ENCODE measurements at places on chromosomes 4 and X.
A peak's percentile ranks its signal among the peaks of the same experiment; 100 is the strongest.

GRCh38 chr4:37873386-37873785 is 17.5 kb upstream of the TBC1D1 start:
- H3K36me3 ChIP-seq, result peaks cover 10% of the 10 kb centered on the region
- peaks cover 7% of the 10 kb centered on the region for H3K4me1 ChIP-seq
- H3K27ac ChIP-seq, result no peak overlapping the region
- H3K27me3 ChIP-seq, result no peaks in the 10 kb centered on the region
- no peak for DNase-seq

DNA sequence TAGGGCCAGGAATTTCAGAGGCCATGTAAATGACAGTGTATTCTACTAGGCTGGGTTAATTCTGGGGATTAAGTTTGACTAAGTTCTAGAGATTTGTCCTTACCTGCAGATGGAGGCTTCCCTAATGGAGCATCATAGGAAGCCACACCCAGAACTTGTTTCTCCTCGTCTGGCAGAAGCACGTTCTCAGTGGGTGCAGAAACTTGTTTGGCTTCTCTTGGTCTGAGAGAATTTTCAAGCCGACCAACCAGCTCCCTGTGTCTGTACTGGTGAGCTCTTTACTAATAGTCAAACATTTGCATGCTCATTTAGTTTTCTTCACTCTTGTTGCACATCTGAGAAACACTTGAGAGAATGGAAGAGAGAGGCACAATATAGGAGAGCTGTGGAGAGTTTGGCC is 907 bp upstream of the ATP10D start:
- no peaks in the 10 kb centered on the region for H3K36me3 ChIP-seq
- no peak for DNase-seq
- H3K27ac ChIP-seq, result peak overlapping the region; percentile 82
- H3K4me1 ChIP-seq, result no peaks in the 10 kb centered on the region
- no peaks in the 10 kb centered on the region for H3K27me3 ChIP-seq

GRCh38 chr4:48033825-48034413 is 17.3 kb downstream of the NIPAL1 start:
- no peak for DNase-seq
- H3K27me3 ChIP-seq, result no peaks in the 10 kb centered on the region
- no peaks in the 10 kb centered on the region for H3K36me3 ChIP-seq
- H3K4me1 ChIP-seq, result no peaks in the 10 kb centered on the region

GRCh38 chrX:150334100-150334499 is 29.0 kb upstream of the MAMLD1 start:
- no peaks in the 10 kb centered on the region for H3K27me3 ChIP-seq
- H3K36me3 ChIP-seq, result no peaks in the 10 kb centered on the region
- H3K27ac ChIP-seq, result no peak overlapping the region
- DNase-seq, result no peak
- H3K4me3 ChIP-seq, result no peak overlapping the region
- H3K4me1 ChIP-seq, result no peaks in the 10 kb centered on the region

DNA sequence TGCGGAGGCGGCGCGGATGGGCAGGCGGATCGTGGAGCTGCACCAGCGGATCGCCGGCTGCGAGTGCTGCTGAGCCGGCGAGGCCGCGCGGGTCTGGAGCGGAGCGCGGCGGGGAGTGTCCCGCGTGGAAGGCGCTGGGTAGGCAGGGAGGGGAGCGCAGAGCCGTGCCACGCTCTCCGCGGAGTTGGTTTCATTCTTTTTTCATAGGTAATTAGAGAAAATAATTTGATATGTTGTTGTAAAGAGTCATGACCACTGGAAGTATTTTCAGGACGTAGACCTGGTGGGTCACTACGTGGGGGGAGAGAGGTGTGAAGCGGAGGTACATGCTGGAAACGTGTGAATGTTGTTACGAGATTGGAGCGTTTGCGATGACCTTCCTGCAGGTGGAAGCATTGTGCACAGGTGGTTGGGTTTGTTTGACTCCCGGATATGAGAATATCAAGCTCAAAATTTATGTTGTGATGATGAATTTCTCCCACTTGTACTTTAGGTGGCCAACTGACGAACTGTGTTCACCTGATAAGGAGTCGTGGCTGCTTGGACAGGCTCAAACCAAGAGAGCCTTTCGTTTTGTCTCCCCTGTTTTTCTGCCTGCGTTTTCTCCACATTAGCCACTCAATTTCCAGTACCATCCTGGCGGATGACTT is 19.1 kb upstream of the S100P start:
- no peaks in the 10 kb centered on the region for H3K27me3 ChIP-seq
- DNase-seq, result peak; percentile 60
- peaks cover 33% of the 10 kb centered on the region for H3K4me1 ChIP-seq
- H3K4me3 ChIP-seq, result peak overlapping the region; percentile 92

DNA sequence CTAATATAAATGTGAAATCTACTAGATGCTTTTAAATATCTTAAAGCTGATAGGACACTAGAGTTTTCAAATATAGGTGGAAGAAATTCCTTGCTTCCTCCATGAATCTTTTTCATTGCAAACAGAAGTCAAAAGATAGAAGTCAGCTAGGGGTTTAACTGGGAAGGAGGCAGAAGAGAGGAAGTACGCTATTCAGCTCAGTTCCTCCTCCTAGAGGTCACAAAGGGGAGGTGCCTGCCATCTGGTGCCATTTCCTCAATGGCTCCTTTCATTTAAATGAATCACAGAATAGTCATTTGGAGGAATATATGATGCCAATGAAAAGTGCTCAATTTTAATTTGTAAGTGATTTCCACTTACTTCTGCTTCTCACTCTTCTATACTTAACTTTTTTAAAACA is 8.5 kb downstream of the COL25A1 start:
- no peaks in the 10 kb centered on the region for H3K36me3 ChIP-seq
- H3K27me3 ChIP-seq, result peaks cover 12% of the 10 kb centered on the region
- no peak overlapping the region for H3K4me3 ChIP-seq
- no peaks in the 10 kb centered on the region for H3K4me1 ChIP-seq
- H3K27ac ChIP-seq, result no peak overlapping the region
- no peak for DNase-seq

- H3K36me3 ChIP-seq, result no peaks in the 10 kb centered on the region
- H3K4me1 ChIP-seq, result no peaks in the 10 kb centered on the region
- DNase-seq, result no peak
- no peak overlapping the region for H3K4me3 ChIP-seq
- H3K27ac ChIP-seq, result no peak overlapping the region
- no peaks in the 10 kb centered on the region for H3K27me3 ChIP-seq
Observed at GRCh38 chr4:138445098-138445497, 202.9 kb upstream of the SLC7A11 start.

DNA sequence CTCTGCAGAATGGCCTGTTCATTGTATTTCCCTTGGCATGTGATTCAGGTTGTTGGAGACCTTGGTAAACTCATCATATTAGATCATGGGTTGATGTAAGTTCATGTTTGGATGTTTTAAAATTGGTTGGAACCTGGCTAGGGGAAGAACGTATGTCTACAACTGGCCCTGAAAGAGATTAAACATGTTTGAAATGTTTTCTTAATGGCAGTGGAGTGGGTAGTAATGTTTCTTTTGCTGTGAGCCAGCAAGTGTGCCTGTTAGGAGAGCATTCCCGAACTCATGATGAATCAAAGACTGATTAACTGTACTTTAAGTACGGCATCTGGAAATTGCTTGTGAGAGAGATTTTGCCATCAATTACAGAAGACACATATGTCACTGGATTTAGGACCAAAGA is 44.5 kb upstream of the SLC4A4 start:
- no peaks in the 10 kb centered on the region for H3K4me1 ChIP-seq
- no peak overlapping the region for H3K4me3 ChIP-seq
- H3K27me3 ChIP-seq, result no peaks in the 10 kb centered on the region
- peak overlapping the region; percentile 27 for H3K27ac ChIP-seq
- H3K36me3 ChIP-seq, result no peaks in the 10 kb centered on the region

- no peak for DNase-seq
- no peaks in the 10 kb centered on the region for H3K4me1 ChIP-seq
- no peaks in the 10 kb centered on the region for H3K36me3 ChIP-seq
- no peak overlapping the region for H3K4me3 ChIP-seq
- H3K27me3 ChIP-seq, result no peaks in the 10 kb centered on the region
Observed at GRCh38 chrX:141341743-141342142, 99.4 kb upstream of the SPANXC start.

DNA sequence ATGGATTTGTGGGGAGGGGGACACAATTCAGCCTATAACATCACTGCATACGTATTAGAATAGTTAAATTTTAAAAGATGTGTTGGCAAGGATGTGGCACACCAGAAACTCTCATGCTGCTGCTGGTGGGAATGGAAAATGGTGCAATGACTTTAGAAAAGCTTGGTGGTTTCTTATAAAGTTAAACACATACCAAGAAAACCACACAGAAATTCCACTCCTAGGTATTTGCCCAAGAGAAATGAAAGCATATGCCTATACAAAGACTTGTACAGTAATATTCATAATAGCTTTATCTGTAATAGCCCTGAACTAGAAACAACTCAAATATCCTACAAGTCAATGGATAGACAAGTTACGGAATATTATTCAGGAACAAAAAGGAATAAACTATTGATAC is 71.3 kb upstream of the PDHA1 start:
- H3K27ac ChIP-seq, result no peak overlapping the region
- H3K27me3 ChIP-seq, result no peaks in the 10 kb centered on the region
- no peaks in the 10 kb centered on the region for H3K36me3 ChIP-seq
- DNase-seq, result no peak
- H3K4me3 ChIP-seq, result no peak overlapping the region

GRCh38 chr4:186169333-186169944 is 21.9 kb upstream of the CYP4V2 start:
- H3K4me3 ChIP-seq, result no peak overlapping the region
- H3K27ac ChIP-seq, result no peak overlapping the region
- no peaks in the 10 kb centered on the region for H3K36me3 ChIP-seq

DNA sequence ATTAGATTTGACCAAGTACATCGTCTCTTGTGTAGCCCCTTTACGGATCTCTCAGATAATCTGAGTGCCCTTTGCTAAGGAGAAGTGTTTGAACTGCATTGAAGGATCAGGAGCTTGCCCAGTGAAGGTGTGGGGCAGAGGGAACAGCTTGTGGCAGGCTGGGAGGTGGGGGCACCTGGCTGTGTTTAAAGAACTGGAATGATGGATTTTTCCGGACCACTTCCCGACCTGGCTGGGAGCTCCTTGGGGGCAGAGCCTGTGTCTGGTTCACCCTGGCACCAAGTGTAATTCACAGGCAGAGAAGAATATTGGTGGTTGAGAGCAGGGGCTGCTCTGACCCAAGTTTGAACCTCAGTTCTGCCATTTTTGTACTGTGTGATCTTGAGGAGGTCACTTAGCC is 18.5 kb downstream of the TBC1D14 start:
- H3K4me1 ChIP-seq, result no peaks in the 10 kb centered on the region
- no peak overlapping the region for H3K4me3 ChIP-seq
- H3K36me3 ChIP-seq, result peaks cover 30% of the 10 kb centered on the region
- H3K27ac ChIP-seq, result no peak overlapping the region
- H3K27me3 ChIP-seq, result no peaks in the 10 kb centered on the region
- DNase-seq, result no peak

GRCh38 chr4:76029300-76029699 is 6.0 kb upstream of the CXCL10 start:
- H3K36me3 ChIP-seq, result no peaks in the 10 kb centered on the region
- no peaks in the 10 kb centered on the region for H3K27me3 ChIP-seq
- no peak for DNase-seq
- no peak overlapping the region for H3K27ac ChIP-seq
- H3K4me3 ChIP-seq, result no peak overlapping the region
- peaks cover 7% of the 10 kb centered on the region for H3K4me1 ChIP-seq

DNA sequence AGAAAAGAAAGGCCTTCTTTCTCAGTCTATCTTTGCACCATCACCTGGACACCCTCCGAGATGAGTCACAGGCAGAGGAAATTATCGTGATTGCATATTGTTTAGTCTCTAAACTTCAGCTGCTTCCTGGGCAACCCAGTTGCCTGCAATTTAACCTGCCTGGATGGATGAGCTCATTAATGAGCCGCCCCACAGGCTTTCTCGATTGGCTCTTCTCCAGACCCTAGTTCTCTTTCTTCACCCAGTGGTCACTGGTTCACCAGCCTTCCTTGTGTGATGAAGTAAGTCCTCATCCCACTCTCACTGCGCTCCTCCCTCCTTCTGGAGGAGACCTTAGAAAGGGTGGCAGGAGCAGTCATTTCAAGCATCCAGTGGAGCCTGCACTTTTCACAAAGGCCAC is 94.4 kb downstream of the SOWAHB start:
- H3K4me3 ChIP-seq, result no peak overlapping the region
- no peaks in the 10 kb centered on the region for H3K27me3 ChIP-seq
- H3K27ac ChIP-seq, result no peak overlapping the region
- no peak for DNase-seq

- H3K36me3 ChIP-seq, result no peaks in the 10 kb centered on the region
- no peak overlapping the region for H3K27ac ChIP-seq
- DNase-seq, result no peak
- H3K4me1 ChIP-seq, result no peaks in the 10 kb centered on the region
- no peak overlapping the region for H3K4me3 ChIP-seq
Observed at GRCh38 chr4:58732973-58733372, 1622.8 kb upstream of the IGFBP7 start.

- DNase-seq, result no peak
- no peaks in the 10 kb centered on the region for H3K36me3 ChIP-seq
- no peaks in the 10 kb centered on the region for H3K4me1 ChIP-seq
- no peak overlapping the region for H3K4me3 ChIP-seq
Observed at GRCh38 chr4:187103351-187103750, 379.7 kb upstream of the FAT1 start.

DNA sequence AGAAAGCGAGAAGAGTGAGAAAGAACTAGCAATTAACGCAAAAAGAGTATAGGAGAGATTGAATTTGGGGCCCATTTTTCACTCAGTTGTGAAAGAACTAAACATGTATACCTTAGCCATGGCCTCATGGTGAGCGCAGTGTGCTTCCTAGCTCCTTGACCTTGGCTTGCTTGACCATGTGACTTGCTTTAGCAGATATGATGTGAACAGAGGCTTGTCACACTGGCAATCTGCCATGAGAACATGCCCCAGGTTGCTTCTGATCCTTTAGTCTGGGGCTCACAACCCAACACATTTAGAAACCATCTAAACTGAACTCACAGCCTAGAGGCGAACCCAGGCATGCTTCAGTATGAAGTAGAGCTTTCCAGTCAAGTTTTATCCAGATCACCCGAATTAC is 260.1 kb upstream of the FTHL17 start:
- no peak overlapping the region for H3K27ac ChIP-seq
- no peaks in the 10 kb centered on the region for H3K36me3 ChIP-seq
- DNase-seq, result no peak
- H3K27me3 ChIP-seq, result no peaks in the 10 kb centered on the region
- H3K4me1 ChIP-seq, result no peaks in the 10 kb centered on the region
- no peak overlapping the region for H3K4me3 ChIP-seq

DNA sequence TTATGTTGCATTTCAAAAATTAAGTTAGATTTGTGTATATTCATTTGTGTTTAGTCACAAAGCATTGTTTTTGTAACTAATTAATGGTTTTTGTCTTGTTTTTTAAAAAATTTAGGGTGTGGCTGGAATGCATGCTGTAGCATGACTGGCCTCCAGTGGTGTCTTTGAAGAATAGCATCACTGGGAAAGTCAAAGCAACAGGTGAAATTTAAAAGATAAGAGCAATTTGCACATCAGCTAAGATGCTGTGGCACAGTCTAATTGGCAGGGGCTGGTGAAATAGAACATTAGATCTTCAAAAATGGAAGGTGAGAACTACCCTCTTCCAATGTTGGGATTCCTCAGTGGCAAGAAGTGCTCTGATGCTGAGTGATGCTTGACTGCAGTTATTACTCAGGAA is 45.3 kb downstream of the ANK2 start:
- no peak overlapping the region for H3K27ac ChIP-seq
- no peak for DNase-seq
- H3K4me3 ChIP-seq, result no peak overlapping the region
- no peaks in the 10 kb centered on the region for H3K36me3 ChIP-seq
- H3K4me1 ChIP-seq, result no peaks in the 10 kb centered on the region

GRCh38 chr4:21452931-21453330 is 495.6 kb downstream of the KCNIP4 start:
- H3K27ac ChIP-seq, result no peak overlapping the region
- H3K27me3 ChIP-seq, result no peaks in the 10 kb centered on the region
- no peak for DNase-seq
- no peaks in the 10 kb centered on the region for H3K4me1 ChIP-seq

- no peak for DNase-seq
- no peak overlapping the region for H3K4me3 ChIP-seq
- no peaks in the 10 kb centered on the region for H3K36me3 ChIP-seq
Observed at GRCh38 chrX:105869701-105870100, 47.4 kb downstream of the NRK start.
